ENCODE measurements at places on chromosomes 4 and X.

- no peak for DNase-seq
Measured at GRCh38 chr4:58214376-58214775, 1104.2 kb upstream of the IGFBP7 start.

DNA sequence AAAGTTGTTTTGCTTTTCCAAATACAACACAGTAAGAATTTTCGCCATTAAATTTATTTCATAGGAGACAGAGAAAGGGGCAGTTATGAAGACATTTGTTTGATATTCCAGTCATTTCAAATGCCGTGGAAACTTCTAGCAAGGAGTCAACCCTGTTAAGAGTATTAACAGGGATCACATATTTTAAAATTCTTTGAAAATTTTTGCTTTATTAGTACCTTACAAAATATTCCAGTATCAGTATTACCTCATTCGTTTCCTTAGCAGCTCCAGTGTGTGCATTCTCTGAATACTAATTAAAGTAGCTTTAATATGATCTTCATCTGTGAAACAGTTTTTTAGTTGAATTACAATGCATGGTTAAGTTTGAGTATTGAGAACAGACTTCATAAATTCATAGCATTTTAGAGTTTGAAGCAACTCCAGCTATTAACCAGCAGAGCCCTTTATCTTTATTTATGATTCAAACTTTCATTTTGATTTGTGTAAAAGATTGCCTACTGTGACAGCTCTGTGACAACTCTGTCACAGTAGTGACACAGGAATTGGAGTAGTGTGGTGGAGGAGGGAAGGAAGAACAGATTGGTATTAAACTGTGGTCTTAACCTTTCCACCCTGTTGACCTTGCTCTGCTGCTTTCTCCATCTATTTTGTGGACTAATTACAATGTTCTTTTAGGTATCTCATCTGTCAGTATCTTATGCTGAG lies 86.3 kb downstream of the PDLIM5 start:
- DNase-seq: no peak

GRCh38 chrX:40853816-40854123 lies 118.4 kb upstream of the MED14 start:
- no peak for DNase-seq

GRCh38 chrX:131741103-131741581 lies 197.3 kb downstream of the OR13H1 start:
- no peak for DNase-seq

DNA sequence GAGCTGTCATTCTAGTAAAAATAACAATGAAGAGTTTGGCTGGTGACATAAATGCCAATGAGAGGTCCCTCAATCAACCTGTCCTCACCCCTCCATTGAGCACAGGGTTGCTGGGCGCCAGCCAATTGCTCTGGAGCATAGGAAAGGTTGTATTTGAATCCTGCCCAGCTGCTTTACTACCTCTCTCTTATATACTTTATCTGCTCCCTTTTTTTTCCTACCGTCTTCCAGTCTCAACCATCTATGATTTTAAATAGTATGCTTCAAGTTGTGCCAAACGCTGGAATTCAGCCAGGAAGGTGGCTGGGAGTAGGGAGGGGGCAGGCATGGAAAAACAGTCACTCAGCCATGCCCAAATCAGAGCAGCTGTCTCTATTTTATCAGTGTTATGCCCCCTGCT lies 153.8 kb downstream of the NR3C2 start:
- DNase-seq: no peak

DNA sequence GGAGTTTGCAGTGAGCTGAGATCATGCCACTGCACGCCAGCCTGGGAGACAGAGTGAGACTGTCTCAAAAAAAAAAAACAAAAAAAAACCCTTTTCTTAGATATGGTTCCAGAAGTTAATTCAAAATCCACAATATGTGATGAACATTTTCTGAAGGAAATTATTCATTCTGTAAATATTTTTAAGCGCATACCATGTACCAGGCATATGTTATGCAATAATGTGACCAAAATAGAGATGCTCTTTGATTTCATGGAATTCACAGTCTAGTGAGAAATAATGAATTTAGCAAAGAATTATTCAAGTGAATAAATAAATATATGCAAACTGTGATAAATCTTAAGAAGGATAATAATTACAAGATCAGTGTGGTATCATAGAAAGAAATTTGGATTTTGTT lies 174.7 kb downstream of the GC start:
- DNase-seq: no peak
